ENCODE measurements at places on chromosomes 4 and X.
A peak's percentile ranks its signal among the peaks of the same experiment; 100 is the strongest.

DNA sequence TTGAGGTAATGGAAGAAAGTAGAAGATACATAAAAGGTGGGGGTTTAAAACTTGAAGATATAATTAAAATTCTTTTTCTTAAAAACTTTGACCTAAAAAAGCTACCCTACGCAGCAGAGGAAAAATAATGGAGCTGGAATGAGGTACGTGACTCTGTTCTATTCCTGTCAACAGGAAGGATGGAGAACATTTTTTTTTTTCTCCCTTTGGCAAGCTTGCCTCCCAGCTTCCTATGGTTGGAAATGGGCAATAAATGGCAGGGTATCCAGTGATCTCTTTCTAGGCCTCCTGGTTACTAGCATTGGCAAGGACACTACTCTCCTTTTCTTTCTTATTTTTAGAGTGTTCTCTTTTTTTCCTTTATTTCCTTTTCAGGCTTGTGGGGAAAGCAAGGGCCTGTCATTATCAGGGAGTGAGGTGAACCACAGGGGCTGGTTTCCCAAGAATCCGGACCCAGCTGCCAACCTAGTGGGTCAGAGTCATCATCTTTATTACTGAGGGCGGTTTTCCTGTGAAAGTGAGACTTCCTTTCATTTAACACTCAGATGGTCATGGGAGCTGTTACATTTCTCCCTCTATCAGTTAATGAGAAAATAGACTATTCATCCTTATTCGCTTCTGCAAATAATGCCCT is 224.6 kb downstream of the SPRY1 start:
- no peak for DNase-seq

DNA sequence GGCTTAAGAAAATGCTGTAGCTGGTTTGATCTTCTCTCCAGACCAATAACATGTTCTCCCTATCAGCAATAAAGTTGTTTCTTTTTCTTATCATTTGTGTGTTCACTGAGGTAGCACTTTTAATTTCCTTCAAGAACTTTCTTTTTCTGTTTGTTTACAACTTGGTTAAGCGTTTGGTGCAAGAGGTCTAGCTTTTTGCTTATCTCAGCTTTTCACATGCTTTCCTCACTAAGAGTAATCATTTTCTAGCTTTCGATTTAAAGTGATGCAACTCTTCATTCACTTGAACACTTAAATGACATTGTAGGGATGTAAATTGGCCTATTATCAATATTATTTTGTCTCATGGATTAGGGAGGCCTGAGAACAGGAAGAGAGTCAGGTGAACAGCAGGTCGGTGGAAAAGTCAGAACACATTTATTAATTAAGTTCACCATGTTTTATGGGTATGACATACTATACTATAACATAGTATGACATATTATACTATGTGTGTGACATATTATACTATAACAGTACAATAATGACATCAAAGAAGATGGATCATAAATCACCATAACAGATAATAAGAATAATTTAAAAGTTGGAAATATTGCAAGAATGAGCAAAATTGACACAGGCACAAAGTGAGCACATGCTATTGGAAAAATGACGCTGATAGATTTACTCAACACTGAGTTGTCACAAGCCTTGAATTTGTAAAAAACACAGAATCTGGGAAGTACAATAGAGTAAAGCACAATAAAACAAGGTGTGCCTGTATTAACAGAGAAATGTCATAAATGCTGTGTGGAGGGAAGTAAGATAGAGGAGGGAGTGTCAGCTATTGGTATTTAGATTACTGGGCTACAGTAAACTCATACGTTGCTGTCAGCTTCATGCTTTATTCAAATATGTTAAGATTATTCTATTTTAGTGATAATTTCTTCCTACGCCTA is 218.6 kb upstream of the SLC7A11 start:
- no peak for DNase-seq

DNA sequence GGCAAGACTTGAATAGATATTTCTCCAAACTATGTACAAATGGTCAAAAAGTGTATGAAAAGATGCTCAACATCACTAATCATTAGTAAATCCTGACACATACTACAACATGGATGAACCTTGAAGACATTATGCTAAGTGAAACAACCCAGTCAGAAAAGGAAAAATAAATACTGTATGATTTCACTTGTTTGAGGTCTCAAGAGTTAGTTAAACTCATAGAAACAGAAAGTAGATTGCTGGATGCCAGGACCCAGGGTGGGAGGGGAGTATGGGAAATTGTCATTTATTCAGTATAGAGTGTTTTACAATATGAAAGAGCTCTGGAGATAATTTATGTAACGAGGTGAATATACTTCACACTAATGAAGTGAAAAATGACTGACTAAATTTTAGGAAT is 32.4 kb downstream of the PRMT9 start:
- no peak for DNase-seq

DNA sequence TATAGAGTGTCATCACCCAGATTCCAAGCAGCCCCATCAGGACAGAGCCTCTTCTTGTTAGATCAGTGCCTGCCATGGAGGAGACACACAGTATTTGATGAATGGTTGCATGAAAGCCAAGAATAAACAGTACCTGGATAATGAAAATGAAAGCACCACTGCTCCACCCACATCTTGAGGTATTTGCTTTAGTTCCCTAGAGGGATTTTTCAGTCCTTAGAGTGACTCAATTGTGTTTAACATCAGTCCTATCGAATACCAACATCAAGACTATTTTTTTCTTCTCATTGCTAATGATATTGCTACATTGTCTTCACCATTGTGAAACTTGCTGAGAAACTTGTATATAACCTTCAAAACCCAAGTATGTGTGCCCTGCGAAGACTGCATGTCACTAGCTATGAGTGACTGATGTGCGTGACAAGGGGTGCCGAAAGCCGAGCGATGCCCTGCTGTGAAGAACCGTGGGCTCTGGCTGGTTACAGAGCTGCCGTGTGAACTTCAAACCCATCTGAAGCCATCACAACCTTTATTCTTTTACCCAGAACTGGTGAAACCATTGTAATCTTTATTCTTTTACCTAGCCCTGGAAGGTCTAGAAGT is 211.3 kb upstream of the FAT1 start:
- DNase-seq = no peak

DNA sequence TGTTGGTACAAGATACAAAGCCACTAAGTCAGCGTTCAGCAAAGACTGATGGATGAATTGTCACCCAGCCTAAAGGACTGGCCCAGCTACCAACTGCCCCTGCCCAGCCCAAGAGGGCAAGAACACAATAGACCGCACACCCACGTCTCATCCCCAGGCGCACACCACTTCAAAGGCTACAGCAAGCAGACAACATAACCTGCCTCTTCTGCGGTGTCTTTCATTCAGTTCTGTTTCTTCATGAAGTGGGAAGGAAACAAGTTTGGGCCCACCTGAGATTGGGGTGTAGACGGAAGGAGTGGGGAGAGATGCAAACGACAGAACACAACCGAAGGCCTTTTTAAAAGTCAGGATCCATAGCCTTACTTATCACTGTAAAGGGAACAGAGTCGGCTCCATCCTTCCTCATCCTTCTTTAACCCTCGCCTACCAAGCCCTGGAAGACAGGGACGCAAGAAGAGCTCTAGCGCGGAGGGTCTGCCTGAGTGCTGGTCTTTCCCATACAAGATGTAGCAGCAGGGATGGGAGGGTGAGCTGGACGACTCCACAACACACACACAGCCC is 691 bp downstream of the SCARB2 start:
- no peak for DNase-seq

- DNase-seq = no peak
Measured at GRCh38 chrX:31350808-31351074, 278.9 kb upstream of the FTHL17 start.

GRCh38 chrX:131058136-131058868 is at the start of gene ARHGAP36:
Gene ARHGAP36 (plus strand): TSS chrX:131058346. CDS start chrX:131081666, 23,320 bp downstream.
- no peak for DNase-seq

DNA sequence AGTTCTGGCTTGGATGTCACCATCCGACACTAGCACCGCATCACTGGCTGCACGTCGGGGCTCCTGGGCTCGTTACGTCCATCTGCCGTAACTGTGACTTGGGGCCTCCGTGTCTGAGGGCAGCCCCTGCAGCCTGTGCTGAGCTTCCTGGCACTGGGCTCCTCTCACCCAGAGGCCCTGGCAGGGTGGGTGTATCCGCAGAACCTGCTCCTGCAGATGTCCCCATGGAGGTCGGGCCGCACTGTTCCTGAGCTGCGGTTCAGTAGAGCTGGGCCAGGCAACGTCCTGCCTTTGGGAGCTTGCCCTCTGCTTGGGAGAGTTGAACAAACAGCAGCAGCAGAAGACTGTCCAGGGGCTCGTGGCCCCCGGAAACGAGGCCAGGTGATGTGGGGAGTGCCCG is 71.4 kb downstream of the RGS12 start:
- no peak for DNase-seq

DNA sequence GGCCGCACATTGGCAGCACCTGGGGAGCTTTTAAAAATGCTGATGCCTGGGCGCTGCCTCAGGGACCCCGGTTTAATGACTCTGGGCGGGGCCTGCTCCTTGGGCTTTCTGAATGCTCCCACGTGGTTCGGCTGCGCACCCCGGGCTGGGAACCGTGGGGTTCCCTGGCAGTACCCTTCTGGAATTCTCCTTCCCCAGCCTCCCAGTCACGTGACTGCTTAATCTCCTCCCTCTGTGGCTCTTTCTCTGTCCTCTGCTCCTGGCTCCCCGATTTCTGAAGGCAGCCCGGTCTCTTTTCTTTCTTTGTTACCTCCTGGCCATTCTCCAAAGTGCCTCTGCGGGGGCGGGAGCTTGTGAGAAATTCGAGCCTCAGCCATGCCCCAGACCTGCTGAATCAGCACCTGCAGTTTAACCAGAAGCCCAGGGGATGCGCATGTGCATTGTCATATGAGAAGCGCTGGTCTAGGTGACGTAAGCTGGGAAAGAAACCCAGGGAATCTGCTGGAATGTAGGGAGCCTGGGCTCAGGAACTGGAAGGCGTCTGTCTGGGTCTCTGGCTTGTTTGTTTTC is 16.6 kb downstream of the CLCN4 start:
- no peak for DNase-seq

- no peak for DNase-seq
Measured at GRCh38 chr4:108831886-108832285, 69.0 kb upstream of the ETNPPL start.

DNA sequence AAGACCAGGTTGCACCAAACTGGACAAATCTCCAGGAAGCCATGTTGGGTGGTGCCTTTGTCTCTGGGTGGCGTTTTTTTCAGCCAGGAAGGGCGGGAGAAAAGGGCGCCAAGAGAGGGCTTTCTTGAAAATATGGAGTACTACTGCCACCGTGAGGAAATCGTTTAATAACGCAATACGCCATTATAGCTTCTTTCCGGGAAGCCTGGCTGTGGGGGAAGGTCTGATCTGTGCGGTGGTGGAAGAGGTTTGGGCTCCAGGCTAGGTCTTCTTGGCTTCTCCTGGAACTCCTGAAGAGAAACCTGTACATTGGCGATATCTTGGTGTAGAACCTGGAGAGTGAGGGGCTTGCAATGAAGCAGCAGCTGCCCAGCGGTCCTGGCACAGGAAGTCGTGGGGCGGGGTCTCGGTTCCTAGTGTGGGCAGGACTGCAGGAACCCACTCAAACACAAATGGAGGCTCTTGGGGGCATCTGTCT is 202.7 kb downstream of the OR13H1 start:
- DNase-seq = no peak

GRCh38 chr4:112287258-112287989 is 1.7 kb upstream of the TIFA start:
- no peak for DNase-seq

- DNase-seq = peak; percentile 17
Measured at GRCh38 chr4:24980064-24980690, 50.6 kb downstream of the LGI2 start.

GRCh38 chr4:83712890-83713289 is 177.0 kb downstream of the GPAT3 start:
- no peak for DNase-seq

DNA sequence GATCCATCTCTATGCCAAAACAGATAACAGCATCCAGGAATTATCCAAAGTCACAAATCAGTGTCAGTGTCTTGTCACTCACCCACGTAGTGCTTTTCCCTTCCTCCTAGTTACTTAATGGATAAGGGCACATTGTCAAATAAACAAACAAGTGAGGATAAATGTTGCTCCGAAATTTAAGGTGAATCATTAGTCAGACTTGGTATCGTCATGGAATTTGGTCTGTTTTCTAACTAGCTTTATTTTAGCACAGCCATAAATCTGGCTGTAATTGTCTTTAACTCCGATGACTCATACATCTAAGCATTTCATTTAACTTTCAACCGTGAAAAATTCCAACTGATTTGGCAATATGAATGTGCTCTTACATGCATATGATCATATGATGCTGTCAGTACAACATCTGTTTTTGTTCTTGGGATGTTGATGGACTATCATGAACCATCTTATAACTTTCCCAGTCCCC is 83.3 kb downstream of the SNCA start:
- no peak for DNase-seq

DNA sequence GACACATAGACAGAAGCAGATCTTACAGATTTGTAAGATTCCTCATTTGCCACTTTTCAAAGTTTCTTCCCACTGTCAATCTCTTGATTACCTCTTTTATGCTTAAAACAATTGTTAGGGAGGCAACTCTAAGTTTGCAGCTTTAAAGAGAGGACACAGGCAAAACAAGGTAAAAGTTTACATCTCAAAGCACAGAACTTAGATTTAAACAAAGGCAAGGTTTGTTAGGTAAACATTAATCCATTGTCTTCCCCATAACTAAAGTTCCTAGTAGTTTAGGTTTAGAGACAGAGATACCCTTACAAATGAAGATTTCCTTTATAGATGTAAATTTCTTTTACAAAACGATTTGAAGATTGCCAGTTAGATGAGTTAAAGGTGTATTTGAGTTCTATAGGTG is 176.9 kb downstream of the AASDH start:
- DNase-seq = no peak

GRCh38 chrX:23511793-23512192 is 155.5 kb upstream of the PRDX4 start:
- DNase-seq = no peak

- DNase-seq = no peak
Measured at GRCh38 chr4:40933272-40934053, 183.7 kb downstream of the NSUN7 start.

DNA sequence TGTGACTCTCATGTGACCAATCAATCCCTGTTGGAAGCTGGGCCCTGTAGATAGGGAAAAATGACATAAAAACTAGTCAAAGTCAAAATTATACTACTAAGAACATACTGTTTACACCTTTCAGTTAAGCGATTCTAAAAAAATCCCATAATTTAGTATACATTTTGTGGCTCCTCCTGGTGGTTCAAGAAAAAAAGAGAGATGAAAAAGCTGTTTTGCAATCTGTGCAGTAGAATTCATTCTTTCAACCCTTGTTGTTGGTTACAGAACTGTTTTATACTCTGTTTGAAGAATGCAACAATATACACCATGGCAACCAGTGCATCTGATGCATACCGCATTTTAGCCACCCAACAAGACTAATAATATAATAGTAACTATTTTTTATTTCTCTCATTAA is 66.8 kb upstream of the ANK2 start:
- no peak for DNase-seq

Measured in NCI-H1436 treated with DMSO at 0.1 percent for 48 hours (cell line).